Right renal pelvis (tissue), 4 donors: ENCODE measurements at places on chromosomes 13 and 19. TPM values are rescaled to one million over a fixed set of nuclear protein-coding genes. Genes with fewer than 3 reads are reported as not detected.

Gene C19orf38
- 1.5 TPM for polyA plus RNA-seq

Gene ATCAY
- polyA plus RNA-seq: 0.33 TPM

DNA sequence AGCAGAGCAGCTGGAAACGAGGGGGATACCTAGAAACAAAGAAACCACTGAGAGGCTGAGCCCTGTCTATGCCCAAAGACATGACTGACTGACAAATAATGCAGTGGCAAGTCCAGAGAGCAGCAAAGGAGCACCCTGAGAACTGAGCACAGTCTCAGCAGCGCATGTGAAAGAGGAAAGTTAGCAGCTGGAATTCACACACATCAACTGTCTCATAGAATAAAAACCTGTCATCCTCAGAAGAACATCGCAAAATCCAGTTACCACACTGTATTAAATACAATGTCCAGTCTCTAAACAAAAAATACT, 24.1 kb upstream of the DLEU7 start:
- no peak for DNase-seq

DNA sequence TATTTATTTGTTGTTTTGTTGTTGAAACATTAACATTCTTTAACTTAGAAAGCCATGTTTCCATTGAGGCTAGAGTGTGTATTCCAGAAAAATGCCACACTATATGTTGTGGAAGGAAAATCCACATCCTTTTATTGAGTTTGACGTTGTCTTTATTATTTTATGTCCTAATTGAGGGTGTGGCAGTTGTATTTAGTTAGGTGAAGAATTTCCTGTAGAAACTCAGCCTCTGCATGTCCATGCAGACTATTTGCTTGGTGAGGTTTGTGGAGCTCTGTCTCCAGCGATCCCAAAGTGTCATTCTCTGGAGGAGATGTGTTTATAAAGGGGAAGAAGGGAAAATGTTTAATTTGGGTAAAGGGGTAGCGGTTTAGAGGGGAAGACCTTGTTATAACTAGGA, 46.6 kb downstream of the AKAP11 start:
- no peak for DNase-seq

Gene TTC9B
- not detected for polyA plus RNA-seq

DNA sequence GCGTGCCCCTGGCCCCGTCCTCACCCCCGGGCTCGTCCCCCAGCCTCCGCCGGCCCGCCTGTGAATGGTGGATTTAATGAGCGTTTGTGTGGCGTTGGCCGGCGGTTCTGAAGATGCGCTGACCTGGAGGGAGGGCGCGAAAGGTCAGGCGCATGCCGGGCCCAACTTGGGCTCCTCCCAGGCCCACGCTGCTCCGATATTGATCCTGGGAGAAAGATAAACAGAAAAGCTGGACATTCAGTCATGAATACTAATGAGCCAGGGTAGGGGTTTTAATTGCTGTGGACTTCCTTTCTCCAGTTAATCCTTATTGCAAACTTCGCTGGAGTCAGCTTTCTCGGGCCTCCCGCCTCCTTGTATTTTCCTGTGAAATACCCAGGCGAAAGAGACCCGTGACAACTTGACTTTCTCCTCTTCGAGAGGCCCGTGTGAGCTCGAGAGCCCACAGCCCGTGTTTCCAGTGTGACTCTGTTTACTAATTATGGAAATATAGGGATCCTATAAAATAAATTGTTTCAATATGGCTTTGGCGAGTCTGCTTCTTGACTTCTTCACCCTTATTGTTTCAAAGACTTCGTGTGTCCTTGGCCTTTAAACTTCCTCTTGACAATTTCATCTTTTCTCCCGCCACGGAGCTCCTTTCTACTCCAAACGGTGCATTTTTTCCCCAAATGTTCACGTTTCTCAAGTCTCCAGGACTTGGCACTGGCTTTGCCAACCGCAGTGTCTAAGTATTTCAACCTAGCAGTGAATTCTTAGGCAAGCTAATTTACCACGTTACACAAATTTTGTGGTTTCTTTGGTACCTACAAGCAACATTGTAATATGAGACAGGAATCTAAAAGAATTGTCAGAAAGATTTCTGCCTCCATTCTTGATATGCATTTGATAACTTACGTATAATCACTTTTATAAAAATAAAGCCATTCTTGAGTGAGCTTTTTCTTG, 10.5 kb downstream of the ZIC2 start:
- DNase-seq: no peak

GRCh38 chr13:80105350-80105749, 235.6 kb downstream of the SPRY2 start:
- no peak for DNase-seq
